ENCODE measurements at places on chromosomes 5 and 9.

DNA sequence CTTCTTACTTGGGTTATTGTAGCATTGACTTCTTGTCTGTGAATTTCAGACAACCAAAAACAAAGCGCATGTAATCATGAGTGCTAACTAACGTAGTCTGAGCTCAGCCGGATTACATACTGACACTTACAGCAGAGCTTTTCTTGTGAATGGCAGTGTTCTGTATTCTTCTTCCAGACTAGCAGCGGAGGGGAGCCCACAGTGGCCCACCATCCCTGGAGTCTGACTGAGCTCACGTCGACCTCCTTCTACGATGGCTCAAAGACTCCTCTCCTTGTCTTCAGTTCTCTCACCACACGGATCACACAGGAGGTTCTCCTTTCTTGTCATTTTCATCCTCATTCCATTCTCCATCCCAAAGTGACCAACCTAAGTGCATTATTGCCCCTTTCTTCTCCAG, 211.4 kb downstream of the CHSY3 start:
- no peak for DNase-seq

GRCh38 chr5:55327281-55327680, 19.5 kb downstream of the MTREX start:
- no peak for DNase-seq

- DNase-seq, result no peak
These were observed 9.0 kb upstream of the CATSPER3 start for GRCh38 chr5:134958755-134959154.

- DNase-seq, result no peak
These were observed 8.3 kb upstream of the ENC1 start for GRCh38 chr5:74648835-74649293.

DNA sequence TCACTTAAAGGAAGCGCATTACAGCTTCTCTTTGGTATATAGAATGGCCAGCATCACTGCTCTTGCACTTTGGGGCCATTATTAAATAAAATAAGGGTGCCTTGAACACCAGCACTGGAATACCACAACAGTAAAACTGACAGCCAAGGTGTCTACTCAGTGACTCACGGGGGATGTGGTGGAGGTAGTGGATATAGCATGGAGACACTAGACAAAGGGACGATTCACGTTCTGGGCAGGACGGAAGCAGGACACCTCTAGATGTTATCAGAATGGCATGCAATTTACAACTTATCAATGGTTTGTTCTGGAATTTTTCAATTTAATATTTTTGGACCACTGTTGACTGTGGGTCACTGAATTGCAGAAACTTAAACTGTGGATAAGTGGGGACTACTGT, 32.9 kb upstream of the PDE8B start:
- no peak for DNase-seq

GRCh38 chr5:100424017-100424416, 111.2 kb upstream of the FAM174A start:
- DNase-seq, result no peak

DNA sequence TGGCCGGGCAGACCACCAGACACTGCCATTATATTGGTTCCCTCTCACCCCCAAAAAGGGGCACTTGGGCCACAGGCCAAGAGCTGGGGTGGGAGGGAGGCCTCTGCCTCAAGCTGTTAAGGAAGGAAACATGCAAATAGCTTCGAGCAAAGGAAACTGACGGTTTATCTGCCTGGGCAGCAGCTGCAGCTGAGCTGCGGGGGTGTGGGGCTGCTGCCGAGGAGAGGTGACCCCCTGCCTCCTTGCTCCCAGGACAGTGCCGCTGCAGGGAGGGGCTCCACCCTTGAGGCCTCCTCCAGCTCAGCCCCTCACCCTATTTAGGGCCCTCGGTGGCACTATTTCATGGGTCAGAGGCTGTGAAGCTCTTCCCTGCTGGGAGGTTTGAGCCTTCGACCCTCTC, 789 bp downstream of the DOK3 start:
- DNase-seq, result no peak

DNA sequence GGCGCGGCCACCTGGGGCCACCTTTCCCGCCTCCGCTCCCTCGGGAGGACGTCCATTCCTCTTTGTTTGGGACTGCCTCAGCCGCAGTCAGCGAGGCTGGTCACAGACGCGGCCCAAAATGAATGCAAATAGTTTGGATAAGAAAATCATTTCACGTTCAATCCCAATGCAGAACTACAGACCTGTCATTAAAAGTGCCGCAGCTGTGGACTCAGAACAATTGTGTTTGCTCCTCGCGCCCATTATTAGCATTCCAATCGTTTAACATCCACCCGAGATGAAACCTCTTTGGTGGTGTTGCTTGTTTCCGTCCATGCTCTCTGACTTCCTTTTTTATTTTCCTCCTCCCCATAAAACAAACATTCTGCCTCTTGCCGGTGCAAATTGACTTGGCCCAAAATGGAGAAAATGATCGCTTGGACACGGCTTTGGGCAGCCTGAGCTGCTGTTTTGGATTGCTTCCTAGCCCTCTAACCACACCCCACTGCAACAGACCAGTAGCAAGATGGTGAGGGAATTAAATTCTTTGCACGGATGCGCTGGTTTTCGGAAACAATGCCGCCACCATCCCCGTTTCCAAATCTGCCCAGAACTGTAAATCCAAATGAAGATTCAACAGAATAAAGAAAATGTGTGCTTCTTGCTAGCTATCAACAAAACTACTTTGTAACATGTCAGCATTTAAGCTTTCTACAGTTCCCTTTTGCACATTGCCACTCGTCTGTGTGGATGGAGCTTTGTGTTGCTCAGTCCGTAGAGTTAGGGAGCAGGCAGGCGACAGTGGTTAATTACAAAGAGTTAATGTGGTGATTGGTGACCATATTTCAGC, 784 bp downstream of the NLN start:
- no peak for DNase-seq

DNA sequence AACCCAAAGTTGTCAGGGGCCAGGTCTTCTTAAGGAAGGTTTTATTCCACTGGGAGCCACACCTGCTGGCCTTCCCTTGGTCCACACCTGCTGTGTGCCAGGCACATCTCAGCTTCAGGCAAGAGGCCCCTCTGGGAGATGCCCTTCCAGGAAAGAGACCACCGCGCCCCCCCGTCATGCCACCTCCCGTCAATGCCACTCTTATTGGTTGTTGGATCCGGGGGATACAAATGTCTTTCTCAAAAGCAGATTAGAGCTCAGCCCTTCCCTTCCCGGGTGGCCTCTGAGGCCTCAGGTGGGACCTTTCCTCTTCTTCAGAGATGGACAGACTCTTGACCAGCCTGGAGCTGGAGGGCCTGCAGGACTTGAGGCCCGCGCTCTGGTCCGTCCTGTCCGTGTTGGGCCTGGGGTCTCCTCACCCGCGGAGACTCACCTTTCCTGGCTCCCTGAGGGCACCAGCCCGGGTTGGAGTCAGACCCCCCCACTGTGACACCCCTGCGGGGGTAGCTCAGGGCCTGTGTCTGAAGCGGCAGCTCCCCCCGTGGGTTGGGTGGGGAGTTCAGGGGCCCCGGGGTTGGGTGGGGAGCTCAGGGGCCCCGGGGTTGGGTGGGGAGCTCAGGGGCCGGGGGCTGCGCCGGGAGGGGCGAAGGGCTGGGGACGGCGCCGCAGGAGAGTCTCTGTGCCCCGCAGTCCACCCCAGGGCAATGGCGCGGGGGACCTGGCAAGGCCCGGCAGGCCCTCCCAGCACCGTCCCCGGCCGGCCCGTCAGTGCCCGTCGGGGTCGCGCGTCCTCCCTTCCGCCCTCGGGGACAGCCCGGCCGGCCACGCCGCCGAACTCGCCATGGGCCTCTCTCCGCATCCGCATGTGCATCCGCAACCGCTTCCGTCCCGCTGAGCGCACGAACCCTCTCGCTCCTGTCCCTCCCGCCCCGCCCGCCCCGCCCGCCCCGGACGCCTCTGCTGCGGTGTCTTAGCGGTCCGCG, 3.7 kb upstream of the SLC9A3 start:
- DNase-seq, result no peak

GRCh38 chr9:132288966-132289365, 65.8 kb downstream of the SETX start:
- no peak for DNase-seq

- DNase-seq, result no peak
These were observed 21.6 kb downstream of the KLF9 start for GRCh38 chr9:70392850-70393249.

DNA sequence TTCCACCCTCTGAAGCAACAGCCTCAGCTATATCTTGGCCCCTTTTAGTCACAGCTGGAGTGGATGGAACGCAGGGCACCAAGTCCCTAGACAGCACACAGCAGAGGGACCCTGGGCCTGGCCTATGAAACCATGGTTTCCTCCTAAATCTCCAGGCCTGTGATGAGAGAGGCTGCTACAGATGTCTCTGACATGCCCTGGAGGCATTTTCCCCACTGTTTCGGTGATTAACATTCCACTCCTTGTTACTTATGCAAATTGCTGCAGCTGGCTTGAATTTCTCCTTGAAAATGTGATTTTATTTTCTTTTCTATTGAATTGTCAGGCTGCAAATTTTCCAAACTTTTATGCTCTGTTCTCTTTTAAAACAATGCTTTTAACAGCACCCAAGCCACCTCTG, 384.8 kb downstream of the PRR16 start:
- no peak for DNase-seq

DNA sequence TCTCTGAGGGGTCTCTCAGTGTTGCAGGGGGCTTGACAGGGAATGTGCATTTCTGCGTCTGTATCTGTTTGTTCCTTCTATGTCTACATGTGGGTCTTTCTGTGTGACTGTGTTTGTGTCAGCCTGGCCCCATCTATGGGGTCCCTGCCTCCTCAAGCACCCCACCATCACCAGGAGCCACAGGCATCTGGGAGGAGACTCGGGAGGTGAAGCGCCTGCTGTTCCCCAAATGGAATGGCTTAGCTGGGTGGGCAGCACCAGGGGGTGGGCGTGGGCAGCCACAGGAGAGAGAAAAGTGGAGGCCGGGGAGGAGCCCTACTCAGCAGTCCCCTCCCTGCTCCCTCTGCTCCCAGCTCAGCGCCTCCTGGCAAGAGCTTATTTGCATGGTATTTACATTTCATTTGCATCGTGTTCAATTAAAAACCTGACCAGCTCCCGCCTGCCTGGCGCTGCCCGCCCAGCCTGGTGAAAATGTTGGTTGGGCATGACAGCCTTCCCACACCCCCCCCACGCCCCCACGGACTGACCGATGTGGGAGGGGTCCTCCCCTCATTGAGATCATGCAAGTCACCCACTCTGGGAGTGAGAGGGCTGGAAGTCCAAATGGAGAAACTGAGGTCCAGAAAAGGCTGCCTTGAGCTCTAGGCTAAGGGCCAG, 50.5 kb downstream of the CXXC5 start:
- DNase-seq, result peak; percentile 46

GRCh38 chr5:1743061-1743768, 56.4 kb downstream of the MRPL36 start:
- no peak for DNase-seq

GRCh38 chr5:180045889-180046499, 25.6 kb downstream of the RNF130 start:
- DNase-seq, result no peak

DNA sequence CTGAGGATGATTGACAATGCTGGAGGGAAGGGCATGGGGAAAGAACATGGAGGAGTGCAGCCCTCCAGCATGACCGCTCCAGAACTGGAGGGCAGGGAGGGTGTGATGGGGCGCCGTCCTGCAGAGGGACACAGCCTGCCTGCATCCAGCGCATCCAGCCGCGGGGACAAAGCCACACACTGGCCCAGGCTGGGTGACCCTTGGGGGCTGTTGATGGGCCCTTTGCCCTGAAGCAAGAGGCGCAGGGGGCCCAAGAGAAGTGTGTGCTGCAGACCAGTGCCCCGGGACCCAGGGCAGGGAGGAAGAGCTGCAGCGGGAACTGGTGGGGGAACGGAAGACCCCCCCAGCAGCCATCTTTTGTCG, 169.8 kb upstream of the PPP1R26 start:
- DNase-seq, result no peak

DNA sequence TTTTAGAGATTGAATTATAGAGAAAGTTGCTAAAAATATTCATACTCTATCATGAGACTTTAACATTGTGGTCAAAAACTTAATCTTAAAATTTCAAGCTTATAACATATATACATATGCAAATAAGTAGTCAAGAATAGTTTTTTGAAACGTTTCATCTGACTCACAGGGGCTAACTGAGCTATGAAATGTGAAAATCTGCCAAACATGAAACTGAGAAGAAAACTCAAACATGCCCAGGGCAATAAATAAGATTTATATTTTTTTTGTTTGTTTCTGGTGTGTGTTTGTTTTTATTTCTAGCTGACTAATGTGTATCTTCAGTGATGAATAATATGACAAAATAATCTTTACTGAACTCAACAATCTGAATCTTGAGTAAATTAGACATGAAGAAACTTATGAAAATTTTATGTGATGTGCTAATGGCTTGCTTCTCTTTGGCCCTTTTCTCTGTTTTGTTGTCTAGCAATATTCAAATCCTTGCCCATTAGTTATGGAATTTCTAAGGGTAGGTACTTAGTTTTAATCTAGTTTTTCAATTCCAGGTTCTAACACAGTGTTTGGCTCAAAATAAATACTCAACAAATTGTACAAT, 99.9 kb downstream of the FAM174A start:
- no peak for DNase-seq

DNA sequence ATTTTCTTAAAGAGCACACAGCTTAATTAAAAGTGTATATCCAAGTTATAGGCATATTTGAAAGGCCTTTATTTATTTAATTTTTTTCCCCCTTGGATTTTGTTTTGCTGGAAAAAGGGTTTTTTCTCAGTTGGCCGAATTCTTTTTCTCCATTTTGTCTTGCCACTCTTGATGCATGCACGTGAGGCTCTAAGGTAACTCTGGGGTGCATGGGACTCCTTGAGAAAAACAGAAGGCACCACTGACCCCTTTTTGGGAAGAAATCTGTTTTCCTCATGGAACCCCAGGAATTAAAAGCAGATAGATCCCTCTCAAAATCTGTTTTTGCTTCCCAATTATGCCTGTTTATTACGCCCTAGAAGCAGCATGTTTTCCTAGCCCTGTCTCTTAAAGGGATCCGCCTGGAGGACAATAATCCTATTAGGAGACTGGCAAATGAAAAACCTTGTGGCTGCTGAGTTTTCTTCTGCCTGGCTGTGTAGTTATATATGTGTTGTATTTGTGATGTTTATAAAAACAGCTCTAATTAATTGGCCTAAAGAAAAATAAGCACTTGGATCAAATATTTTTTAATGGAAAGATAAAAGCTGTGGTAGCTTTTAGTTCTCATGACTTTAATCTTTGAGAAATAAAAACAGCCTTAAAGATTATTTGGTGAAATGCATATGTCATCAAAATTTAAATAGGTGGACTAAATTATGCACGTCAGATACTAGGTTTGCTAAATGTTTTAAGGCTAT, 435.1 kb upstream of the CDH9 start:
- no peak for DNase-seq

- DNase-seq, result no peak
These were observed 52.4 kb upstream of the PHYKPL start for GRCh38 chr5:178284996-178285395.

DNA sequence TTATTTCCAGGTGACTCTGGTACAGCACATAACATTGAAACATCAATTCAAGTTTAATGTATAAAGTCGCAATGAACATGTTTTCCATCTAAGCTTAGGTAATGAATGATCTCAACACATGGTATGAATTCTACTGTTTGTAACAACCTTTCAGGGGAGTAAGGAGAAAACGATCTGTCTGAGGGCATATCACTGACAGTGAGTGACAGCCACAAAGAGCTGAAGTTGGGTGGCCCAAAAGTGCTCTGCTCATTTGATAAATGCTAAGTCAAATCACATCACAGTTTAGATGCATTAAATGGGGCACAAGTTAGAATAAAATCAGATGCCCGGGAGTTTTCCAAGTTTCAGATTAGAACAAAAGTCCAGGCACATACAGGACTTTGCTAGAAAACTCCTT, 1.2 kb downstream of the FANCC start:
- DNase-seq, result no peak
